ENCODE measurements at places on chromosomes 3 and 15.

GRCh38 chr15:92444631-92445030 is 51.0 kb downstream of the ST8SIA2 start:
- DNase-seq, result no peak

GRCh38 chr15:96947296-96948229 is 617.1 kb downstream of the NR2F2 start:
- DNase-seq, result no peak

DNA sequence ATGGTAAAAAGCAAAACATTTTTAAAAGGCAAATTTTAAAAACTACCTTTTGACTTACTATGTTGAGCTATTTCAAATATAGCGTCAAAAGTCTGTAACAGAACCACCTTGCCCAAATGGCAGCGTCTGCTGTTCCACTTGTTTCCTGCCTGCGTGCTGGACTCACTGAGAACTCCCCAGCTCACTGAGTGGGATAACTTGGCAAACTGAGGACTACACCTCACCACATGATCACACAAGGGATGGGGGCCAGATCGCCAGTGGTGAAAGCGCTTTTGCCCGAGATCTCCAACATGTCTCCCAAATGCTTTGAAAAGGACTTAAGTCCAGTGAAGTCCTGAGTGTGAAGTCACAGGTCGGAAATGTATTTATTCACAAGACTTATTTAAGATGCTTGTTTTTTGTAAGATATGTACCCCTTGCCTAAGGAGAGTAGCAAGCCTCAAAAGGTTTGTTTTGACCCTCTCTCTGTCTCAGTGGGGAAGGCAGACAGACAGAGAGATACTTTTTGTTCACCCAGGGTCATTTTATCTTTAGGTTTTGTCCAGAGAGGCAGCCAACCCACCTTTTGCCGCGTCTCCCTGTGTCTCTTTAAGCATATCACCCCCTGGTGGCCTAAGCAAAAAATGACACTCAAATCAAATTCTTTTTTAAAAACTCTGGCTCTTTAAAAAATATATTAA is 192.6 kb downstream of the PDZRN3 start:
- no peak for DNase-seq

- no peak for DNase-seq
Measured at GRCh38 chr3:154973851-154974250, 106.3 kb upstream of the MME start.

DNA sequence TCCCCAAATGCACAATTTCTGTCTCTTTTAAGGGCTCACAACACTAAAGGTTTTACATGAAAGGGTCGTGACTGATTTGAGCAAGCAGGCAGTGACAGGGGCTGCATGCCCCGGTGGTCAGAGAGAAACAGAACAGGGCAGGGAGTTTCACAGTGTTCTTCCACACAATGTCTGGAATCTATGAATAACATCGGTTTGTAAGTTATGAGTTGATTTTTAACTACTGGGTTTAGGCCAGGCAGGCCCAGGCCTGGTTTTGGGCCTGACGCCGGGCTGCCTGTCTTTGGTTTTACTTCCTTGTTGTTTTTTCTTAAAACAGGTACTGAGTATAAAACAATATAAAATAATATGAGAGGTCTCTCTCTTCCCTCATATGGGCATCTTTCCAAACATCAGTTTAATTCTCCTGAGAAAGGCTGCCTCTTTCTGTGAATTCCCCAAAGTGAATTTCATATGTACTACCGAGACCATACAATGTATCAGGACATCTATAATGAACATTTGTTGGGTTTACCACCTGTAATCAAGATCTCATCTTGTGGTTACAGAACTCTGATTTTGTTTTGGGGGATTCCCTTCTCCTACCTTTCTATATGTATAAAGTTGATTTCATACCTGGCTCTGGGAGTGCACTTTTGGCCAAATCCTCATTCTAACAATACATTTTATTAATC is 74.4 kb downstream of the CD200 start:
- no peak for DNase-seq

GRCh38 chr3:58217209-58217811 is 6.5 kb upstream of the DNASE1L3 start:
- peak; percentile 25 for DNase-seq

- no peak for DNase-seq
Measured at GRCh38 chr3:172142864-172143451, 103.6 kb downstream of the FNDC3B start.

GRCh38 chr3:89145995-89146394 is 38.6 kb downstream of the EPHA3 start:
- no peak for DNase-seq

- no peak for DNase-seq
Measured at GRCh38 chr3:129404610-129405009, 23.8 kb downstream of the EFCAB12 start.

- no peak for DNase-seq
Measured at GRCh38 chr15:74272812-74273211, 36.7 kb downstream of the CCDC33 start.

DNA sequence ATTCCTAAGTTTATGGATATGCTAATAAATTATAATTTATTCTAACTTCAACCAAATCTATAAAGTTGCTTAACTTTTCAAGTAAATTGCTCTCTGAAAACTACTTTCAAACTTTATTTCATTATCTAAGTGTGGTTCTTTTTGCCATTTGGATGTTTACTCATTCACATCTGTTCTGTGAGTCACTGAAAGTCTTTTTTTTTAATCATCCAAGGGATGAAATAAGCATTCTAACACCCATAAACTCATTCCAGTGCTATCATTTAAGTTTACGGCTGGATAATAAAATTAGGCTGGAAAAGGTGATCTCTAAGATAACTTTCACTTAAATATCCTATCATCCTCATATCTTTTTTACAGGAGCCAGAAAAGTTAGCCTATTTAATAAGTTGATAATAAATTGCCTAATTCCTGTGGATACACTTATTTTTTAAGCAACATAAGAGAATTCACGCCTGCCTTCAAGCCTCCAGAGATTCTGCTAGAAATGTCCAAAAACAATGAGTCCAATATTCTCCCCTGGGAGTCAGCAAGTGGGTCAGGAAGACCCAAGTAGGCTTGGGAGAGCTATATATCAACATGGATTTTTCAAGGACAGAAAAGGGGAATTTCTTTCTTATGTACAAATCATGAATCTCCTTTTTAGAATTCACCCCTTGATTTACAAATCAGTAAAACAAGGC is 25.8 kb downstream of the SCG3 start:
- no peak for DNase-seq

DNA sequence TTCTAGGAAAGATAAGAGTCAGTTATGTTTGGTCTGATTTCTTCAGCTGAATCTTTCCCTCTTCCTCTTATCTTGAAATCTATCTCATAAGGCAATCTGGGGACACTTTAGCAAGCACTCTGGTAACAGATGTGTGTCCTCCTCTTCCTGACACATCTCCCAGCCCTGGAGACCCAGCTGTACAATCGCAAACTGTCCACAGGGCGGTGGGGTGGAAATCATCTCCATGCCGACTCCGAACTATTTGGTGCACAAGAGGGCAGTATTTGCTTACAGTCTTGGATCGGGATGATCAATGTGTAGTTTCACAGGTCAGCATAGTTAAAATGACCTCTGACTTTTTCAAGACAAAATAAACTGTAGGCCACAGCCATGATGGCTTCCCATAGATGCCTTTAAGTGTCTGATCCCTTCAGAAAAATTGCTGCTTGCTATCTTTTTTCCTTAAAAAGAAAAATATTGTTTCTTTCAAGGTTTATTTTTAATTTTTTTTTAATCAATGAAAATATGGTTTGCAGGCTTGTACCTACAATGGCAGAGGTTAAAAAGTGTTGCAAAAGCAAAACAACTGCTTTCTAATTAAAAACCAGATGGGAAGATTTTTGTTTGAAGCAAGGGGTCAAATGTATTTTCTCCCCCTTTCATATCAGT is 17.7 kb downstream of the EEFSEC start:
- no peak for DNase-seq

- DNase-seq, result no peak
Measured at GRCh38 chr15:91884606-91885005, 31.1 kb downstream of the SLCO3A1 start.

DNA sequence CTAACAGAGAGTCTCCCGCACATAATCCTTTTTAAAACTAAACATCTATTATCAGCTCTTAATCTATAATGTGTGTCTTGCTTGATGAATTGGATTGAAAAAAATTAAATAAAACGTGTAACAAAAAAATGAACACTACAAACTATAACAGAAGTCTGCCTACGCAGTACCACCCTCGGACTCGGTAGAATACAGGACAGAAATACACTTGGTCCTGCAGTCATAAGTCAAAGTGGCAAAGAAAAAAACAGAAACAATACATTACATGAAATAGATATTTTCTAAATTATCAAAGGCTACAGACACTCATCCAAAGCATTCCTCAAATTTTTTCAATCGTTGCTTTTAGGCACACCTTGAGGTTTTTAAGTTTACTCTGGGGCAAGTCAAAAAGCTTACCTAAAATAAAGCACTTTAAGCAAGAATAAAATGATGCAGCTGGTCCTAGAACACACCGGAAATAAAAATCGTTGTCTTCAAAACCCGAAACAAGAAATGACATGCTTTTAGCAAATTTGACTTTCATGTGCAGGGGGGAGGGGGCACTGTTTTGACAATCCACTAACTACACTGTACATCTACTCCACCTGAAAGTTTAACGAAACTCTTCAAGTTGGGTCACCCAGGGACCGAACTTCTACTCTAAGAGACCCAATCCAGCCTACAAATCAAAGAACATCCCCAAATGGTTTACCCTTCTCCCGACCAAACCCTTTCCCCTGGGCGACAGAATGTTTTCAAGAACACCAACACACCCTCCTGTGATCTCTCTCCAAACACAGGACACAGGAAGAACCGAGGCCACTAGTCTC is 1.3 kb downstream of the ADAM10 start:
- no peak for DNase-seq

DNA sequence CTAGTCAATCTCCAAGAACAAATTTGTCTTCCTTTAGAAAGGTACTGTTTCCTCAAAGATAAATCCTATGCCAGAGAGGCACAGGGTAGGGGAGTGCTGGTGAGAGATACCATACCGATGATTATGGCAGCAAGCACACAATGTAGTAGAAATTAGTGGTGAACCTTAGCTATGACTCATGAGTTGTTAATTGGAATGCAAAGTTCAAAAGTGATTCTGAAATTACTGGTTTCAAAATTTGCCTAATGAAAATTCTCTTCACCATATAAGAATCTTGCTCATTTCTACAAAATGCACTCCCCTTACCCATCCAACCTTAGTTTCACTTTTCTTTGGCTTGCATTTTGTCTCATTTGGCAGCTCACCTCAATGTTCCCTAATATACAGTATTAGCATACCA is 139.5 kb upstream of the SLC2A2 start:
- DNase-seq, result no peak

- peak; percentile 58 for DNase-seq
Measured at GRCh38 chr15:85412956-85413854, 32.8 kb downstream of the AKAP13 start.

DNA sequence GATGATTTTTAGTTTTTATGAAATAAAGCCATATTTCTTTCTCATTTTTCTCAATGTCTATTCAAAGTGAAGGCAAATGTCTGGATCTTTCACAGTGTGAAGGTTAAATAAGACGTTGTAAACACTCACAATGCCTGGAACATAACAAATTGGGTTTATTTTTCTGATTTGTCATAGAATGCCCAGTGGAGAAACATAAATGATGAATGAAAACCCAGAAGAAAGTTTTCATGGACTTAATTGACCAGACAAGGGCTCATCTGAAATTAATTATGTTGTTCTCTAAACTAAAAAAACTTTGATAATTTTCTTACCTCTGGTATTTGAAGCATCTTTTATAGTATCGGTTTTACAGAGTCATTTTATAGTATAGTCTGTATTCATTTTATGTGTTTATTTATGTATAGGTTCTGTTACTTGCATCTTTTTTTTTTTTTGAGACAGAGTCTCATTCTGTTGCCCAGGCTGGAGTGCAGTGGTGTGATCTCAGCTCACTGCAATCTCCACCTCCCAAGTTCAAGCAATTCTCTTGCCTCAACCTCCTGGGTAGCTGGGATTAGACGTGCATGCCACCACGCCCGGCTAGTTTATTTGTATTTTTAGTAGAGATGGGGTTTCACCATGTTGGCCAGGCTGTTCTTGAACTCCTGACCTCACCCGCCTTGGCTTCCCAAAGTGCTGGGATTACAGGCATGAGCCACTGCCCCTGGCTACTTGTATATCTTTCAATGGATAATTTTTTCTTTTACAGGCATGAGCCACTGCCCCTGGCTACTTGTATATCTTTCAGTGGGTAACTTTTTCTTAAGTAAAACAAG is 15.1 kb upstream of the BNIP2 start:
- DNase-seq, result no peak

GRCh38 chr3:87173776-87174175 is 53.3 kb upstream of the CHMP2B start:
- no peak for DNase-seq

DNA sequence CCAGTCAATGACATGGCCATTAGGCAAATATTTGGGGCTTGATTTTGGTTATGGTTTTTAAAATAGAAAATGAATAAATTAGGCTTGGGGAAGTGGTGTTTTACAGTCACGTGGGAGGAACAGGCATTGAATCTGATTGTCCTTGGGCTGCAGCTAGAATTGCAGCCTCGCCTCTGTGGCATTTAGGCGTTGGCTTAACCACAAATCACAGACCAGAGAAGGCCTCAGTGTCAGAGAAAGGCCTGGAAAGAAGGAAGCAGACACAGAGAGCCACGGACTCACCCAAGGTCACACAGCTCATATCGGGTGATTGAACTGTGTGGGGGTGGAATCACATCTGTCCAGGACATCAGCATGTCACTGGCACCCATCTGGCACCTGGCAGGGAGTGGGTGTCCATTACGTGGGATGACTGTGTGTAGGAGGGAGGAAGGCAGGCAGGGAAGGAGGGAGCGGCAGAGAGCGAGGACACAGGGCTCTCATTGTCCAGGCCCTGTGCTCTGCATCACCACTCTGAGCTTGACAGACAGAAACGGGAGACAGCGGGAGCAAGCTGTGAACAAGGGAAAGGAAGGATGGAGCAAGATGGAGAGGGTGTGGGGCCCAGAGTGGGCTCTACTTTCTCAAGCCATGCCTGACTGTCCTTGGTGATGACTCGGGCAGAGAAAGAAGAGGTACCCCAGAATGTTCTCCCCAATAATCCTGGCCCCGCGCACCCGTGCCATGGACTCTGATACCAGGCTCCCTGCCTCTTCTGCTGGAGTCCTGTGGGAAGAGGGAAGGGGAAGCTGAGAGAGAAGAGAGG is 186.4 kb downstream of the FAM43A start:
- no peak for DNase-seq

- DNase-seq, result no peak
Measured at GRCh38 chr3:107346564-107346963, 30.7 kb upstream of the CCDC54 start.

- DNase-seq, result no peak
Measured at GRCh38 chr15:90343302-90343790, 8.7 kb upstream of the ZNF774 start.

DNA sequence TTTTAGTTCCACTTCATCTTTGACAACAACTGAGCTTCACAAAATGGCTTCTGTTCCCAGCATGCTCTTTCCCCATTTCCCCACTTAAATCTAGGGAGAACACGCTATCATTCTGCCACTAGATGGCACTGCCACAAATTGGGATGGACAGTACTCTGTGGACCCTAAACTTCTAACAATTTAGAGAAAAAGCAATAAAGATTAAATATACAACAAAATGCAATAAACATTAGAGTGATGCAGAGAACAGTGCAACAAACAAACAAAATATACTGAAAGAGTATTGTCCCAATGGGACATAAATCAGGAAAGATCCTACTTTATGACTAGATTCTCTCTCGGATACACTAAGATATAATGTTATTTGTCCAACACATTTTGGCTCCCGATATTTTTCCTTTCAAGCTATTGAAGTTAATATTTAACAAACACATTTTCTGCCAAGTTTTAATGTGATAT is 169.7 kb upstream of the TMCO5A start:
- no peak for DNase-seq
